Muscle of leg (tissue), 16 donors: ENCODE measurements at places on chromosomes 16 and 17. TPM values are rescaled to one million over a fixed set of nuclear protein-coding genes. Genes with fewer than 3 reads are reported as not detected.

GRCh38 chr17:15342460-15342859, 1.1 kb upstream of the TEKT3 start:
- no peak for DNase-seq

DNA sequence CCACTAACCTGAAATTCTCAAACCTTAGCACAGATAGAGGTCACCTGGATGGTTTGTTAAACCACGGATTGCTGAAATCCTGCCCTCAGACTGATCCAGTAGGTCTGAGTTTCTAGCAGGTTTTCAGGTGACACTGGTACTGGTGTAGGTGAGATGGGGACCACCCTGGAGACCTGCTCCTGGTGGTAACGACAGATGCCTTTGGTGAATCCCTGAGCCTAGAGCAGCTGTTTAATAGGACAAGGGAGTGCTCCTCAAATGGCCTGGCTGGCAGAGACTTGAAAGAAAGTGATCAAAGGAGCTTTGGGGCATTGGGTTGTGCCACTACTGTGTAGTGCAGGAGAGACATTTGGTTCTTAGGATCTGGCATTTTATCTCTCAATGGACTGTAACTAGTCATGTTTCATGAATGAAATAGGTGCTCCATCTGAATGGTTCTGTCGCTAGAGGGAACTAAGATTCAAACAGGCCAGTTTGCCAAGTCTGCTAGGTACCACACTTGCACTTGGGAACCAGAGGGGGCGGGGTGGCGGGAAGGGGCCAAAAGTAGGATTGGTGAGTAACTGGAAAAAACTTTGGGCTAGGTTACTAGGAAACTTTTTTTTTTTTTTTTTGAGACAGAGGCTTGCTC, 2.9 kb upstream of the IFI35 start:
- no peak for DNase-seq

DNA sequence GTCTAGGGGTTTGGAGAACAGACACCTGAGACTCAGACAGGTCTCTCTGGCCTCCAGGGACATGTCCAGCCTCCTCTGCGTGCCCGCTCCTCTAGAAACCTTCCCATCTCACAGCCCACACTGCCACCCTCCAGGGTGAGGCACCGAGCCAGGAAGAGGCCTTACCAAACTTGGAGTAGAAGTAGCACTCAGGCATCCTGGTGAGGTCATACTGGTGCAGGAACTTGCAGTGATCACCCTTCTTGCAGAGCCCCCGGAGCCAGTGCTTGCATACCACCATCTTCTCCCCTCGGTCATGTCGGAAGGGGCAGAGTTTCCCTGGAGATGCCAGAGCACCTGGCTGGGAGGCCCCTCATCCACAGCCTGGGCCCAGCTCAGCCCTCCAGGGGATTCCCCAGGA, 4.2 kb downstream of the CPSF4L start:
- no peak for DNase-seq

The AIPL1 gene
- polyA plus RNA-seq: not detected

The RASD1 gene
- polyA plus RNA-seq: 5.0 TPM
